Activated T-helper 2 cell treated with anti-CD3 and anti-CD28 coated beads, Interferon-gamma antibody, Interleukin-2, Interleukin-4, amounts not matched to agents 10 μg/mL and 5 μg/mL and 100 μg/mL, durations not matched to agents 14 hours and 24 hours and 36 hours (primary cell): ENCODE measurements at places on chromosomes 16 and 17.

- DNase-seq: no peak
Measured at GRCh38 chr17:79212149-79213087, 137.8 kb downstream of the ENGASE start.

DNA sequence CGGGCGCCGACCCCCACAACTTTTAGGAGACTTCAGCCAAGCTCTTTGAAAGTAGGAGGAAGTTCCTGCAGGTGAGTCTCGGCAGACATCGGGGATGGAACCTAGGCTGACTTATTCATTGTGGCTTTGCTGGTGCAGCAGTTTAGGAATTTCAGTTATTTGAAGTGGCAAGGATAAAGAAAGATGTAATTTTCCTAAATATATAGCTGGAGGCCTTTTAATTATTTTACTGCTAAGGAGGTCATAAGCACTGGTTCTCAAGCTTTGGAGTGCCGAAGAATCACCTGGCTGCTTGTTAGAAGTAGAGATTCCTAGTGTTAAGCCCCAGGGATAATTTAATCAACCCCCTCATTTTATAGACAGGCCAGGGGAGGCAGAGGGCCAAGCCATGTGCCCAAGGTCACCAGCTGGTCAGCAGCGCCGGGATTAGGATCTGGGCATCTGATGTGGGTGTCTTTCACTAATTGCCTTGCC lies 28.9 kb upstream of the BCAR1 start:
- DNase-seq: no peak

GRCh38 chr17:50465171-50465570 lies 3.5 kb downstream of the CHAD start:
- no peak for DNase-seq

DNA sequence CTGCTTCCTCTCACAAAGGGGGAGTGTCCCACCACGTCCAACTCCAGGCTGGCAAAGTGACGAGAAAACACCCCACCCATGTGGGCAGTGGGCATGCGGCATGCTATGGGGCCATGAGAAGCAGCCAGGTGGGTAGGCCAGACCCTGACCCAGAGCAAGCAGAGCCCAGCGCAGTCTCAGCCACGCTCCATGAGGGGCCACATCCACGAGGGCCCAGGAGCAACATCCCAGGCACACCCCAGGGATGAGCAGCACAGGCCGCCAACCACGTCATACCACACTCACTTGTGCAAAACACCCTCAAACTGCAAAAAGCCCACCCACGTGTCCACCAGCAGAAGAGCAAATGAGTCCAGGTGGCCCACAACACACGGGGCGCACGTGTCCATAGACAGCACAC lies 117.0 kb downstream of the ZNF778 start:
- no peak for DNase-seq

DNA sequence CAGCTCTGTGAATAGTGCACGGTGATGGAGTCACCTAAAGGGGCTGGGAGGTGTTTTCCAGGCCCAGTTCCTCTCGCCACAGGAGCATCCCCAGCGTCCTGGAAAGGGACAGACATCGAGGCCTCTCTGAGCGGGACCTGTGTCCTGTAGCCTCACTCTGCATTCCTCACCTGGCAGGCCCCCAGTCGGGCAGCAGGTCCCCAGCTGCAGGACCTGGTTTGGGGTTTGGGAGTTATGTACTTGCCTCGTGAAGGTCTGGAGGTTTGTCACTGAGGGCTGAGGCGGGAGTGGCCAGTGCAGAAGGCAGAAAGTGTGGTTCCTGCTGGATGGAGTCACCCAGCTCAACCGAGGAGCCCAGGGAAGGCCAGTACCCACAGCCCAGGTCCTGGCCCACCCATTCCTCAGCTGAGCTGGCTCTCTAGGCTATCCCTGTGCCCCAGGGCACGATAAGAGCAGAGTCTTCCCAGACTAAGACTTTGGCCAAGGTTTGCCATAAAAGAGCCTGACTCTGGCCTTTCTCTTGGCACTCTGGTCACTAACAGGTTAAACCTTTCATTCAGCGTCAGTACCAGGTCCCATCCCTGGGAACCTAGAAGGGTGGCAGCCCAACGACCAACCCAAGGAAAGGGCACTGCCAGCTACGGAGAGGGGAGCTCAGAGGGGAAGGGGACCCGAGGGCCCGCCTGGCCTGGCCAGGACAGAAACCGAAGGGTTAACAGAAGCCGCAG lies 24.4 kb downstream of the TBX4 start:
- no peak for DNase-seq
